Hindlimb muscle (tissue), 1 donor: ENCODE measurements at places on chromosomes 2 and 18. TPM values are rescaled to one million over a fixed set of nuclear protein-coding genes. Genes with fewer than 3 reads are reported as not detected.

DNA sequence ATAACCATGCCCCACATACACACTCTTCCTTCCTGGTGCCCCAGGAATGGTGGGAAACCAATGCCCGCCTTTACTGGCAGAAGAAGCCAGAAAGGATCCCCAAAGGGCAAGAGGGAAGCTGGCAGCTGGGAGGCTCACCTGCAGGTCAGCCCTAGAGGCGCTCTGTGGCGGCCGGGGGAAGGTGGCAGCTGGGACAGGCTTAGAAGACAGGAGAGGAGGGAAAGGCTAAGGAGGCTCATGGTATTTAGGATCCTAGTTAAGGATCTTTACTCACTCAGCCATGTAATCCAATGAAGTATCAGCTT is 23.8 kb downstream of the ADRA2B start:
- no peak for DNase-seq

- no peak for DNase-seq
Measured at GRCh38 chr2:45905632-45905958, 254.1 kb downstream of the PRKCE start.

The FAM124B gene
- 7.0 TPM for polyA plus RNA-seq

GRCh38 chr2:223537651-223538601 is 64.2 kb downstream of the SCG2 start:
- no peak for DNase-seq

DNA sequence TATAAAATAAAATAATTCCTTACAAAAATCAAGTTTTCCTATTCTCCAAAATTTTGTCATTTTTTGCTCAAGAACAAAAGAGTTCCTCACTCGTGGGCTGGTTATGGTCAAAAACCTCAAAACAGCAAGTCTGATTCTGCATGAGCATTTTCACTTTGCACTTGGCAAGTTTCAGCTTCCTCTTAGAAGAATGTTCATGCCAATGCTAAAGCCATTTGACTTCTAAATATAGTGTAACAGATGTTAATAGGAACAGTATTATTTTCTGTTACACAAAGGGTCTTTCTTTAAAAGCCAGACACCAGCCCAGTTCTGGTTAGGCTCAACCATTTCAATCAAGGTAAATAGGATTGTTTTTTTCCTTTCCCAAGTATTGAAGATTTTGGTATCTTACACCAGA is 261.3 kb upstream of the CCDC68 start:
- DNase-seq, result no peak

DNA sequence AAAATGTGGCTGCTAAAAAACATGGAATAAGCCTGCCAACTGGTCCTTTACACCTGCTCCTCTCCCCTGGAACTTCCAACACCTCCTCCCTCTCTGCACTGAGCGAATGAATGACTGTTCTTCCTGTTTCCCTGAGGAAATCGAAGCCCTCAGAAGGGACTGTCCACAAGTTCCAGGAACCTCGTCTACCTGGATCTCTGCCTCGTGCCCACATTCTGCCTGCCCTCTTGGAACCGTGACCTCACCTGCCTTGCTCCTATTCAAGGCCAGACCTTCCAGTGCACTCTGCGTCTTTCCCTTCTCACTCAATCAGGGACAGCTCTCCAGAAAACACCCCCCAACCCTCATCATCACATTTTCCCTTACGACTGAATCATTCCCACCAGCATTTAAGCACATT is 4.4 kb upstream of the CAB39 start:
- no peak for DNase-seq

The ANKRD36 gene
- 12.8 TPM for polyA plus RNA-seq

DNA sequence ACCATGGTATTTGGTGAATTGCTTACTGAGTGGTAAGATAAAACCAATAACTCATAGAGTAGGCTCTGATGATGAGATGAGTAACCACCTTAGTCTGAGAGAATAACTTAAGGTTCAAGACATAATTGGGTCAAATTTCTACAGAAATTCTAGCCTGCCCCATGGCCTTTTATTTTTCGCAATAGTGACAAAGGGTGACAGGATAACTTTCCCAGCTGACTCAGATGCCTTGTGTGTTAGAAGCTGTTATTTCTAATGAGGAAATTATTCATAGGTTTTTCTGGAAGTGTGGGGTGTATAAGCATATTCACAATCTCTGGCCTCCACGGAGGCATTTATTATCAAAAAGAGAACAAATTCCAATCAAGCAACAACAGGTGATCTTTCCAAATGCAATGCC is 159.0 kb downstream of the NUP35 start:
- no peak for DNase-seq

DNA sequence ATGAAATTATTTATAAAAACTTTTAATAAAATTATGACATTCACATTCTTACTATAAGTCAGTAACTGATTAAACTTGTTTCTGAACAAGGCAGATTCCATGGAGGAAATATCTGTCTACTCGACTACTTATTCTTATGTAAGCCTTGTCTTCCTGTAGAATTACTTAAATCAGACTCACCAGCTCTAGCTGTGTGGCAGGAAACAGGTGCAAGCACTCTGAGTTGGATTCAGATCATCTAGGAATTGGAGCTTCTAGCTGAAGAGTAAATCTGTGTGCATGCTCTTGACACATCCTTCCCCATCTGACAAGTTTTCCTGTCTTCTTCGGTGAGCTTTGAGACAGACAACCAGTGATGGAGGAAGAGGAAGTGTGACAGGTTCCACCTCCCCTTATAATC is 284.7 kb downstream of the TRIB2 start:
- DNase-seq, result no peak

- DNase-seq, result no peak
Measured at GRCh38 chr2:227509824-227510619, 38.1 kb downstream of the AGFG1 start.

The LIMS4 gene
- 3.4 TPM for polyA plus RNA-seq

GRCh38 chr18:11279461-11279860 is 130.1 kb upstream of the PIEZO2 start:
- DNase-seq, result no peak

The ONECUT2 gene
- polyA plus RNA-seq, result 0.79 TPM

- no peak for DNase-seq
Measured at GRCh38 chr2:19369341-19369955, 11.0 kb upstream of the OSR1 start.

DNA sequence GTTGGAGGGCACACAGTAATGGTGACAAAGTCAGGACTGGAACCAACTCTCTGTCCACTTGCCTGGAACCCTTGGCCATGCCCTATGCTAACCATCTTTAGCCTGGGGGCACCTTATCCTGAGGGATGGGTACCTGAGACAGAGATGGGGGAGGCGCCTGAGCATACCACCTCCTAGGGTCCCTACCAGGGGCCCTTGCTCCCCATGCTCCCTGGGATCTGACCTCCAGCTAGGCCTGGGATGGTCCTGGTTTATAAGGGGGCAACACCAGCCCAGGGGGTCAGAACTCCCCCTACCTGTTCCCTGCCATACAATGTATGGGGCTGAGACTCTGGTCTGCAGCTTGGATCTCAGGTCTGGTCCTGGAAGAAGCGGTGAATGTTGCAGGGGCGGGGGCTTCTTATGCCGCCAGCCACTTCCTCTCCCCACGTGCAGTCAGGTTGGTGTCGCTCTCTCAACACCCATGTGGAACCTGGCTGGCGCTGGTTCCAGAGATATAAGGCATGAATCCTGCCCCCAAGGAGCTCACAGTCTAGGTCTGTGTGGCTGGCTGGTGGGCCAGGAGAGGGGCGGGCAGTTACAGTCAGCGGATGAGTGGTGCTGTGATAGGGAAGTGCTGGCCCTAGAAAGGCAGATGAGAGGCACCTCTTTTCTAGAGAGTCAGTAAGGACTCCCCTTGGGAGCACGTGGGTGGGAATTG is 3.8 kb upstream of the TOGARAM2 start:
- no peak for DNase-seq
